CD8-positive, alpha-beta T cell (primary cell): ENCODE measurements at places on chromosomes 5 and 9.
A peak's percentile ranks its signal among the peaks of the same experiment; 100 is the strongest.

- no peak for DNase-seq
Measured at GRCh38 chr9:105024529-105024928, 96.6 kb upstream of the ABCA1 start.

DNA sequence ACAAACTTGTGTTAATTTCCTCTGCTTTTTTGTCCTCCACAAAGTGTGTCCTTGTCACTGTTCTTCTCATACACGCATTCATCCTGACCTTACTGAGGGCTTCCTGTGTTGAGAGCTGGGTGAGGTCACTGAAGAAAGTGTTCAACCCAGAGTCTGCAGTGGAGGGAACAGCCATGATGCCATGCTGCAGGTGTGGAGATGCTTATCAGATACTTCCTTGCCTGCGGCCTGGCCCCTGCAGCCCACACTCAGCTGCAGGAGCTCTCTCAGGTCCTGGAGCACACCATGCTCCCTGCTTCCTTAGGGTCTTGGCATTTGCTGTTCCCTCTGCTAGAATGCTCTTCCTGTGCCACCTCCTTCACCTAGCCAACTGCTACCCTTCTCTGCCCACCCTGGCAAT, 108.1 kb upstream of the SPRY4 start:
- DNase-seq, result peak; percentile 52

- DNase-seq, result no peak
Measured at GRCh38 chr9:76646249-76646648, 118.0 kb upstream of the PCA3 start.

GRCh38 chr5:140345919-140346347, 470 bp downstream of the HBEGF start:
- no peak for DNase-seq

DNA sequence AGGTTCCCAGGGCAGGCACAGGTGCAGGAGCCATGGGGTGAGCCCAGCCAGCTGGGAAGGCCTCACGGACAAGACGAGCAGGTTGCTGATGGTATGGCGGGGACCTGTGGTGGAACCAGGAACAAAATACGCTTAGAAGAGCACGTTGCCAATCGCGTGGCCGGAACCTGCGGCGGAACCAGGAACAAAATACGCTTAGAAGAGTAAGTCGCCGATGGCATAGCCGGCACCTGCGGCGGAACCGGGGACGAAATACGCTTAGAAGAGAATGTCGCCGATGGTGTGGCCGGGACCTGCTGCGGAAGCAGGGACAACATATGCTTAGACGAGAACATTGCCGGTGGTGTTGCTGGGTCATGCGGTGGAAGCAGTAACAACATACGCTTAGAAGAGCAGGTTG, 23.5 kb upstream of the SPATA31E1 start:
- DNase-seq, result no peak

DNA sequence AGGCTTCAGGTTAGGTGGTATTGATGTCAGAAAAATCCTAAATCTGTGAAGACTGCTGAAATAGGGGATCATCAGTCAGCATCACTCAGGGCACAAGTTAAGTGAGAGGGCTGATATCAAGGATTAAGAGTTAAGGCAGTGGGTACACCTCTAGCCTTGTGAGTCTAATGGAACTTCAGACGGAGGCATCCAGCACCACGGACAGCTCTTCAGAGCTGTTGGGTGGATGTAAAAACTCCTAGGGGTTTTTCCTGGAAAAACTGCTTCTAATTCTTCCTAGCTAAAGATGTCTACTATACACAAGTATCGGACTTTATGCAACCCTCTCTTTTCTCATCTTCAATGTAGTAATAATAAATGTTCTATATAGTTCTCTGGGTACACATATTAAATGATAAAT, 165.9 kb downstream of the SH3GL2 start:
- DNase-seq, result no peak

- DNase-seq, result no peak
Measured at GRCh38 chr9:12846035-12846434, 71.2 kb downstream of the LURAP1L start.

GRCh38 chr5:56012281-56012963, 17.7 kb upstream of the IL6ST start:
- DNase-seq, result peak; percentile 9

DNA sequence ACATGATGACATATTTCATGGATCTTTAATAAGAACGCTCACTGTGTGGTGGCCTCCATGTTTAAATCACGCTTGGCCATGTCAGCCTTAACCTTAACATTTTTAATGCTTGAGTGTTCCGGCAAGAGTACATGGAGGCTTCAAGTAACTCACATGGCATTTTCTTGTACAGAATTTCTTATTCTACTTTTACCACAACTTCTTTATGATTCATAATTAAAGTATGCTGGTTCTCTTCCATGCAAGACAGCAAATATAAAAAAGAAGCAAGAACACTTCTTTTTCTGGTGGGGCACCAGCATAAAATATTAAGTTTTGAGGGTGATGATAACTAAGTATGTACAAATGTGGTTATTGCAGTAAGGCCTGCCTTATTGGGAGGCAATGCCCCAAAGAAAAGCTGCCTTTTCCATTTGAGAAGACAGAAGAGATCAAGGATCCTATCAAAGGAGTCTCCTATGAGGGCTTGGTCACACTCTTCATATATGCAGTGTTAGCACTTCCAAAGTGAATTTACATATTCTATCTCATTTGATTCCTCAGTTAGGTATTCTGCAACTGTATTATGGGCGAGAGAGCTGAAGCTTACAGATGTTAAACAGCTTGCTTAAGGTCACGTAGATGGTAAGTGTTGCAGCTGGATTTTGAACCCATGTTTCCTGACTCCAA, 382.7 kb upstream of the MEF2C start:
- no peak for DNase-seq

DNA sequence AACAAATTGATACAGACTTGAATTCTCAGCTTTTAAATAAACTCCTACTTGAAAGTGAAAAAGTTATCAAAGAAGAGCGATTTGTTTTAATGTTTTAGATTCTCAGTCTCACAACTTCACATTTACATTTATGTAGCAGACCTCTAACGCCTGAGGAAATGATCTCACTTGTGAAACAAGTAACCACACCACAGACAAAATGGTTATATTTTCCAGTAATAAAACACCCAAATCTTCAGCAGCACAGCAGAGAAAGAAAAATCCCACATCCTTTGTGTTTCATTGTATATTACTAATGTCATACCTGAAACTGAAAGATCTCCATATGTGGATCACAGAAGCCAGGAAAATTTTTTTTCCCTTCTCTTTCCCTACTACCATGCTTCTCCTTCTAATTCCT, 29.8 kb upstream of the GZMA start:
- DNase-seq, result peak; percentile 75

DNA sequence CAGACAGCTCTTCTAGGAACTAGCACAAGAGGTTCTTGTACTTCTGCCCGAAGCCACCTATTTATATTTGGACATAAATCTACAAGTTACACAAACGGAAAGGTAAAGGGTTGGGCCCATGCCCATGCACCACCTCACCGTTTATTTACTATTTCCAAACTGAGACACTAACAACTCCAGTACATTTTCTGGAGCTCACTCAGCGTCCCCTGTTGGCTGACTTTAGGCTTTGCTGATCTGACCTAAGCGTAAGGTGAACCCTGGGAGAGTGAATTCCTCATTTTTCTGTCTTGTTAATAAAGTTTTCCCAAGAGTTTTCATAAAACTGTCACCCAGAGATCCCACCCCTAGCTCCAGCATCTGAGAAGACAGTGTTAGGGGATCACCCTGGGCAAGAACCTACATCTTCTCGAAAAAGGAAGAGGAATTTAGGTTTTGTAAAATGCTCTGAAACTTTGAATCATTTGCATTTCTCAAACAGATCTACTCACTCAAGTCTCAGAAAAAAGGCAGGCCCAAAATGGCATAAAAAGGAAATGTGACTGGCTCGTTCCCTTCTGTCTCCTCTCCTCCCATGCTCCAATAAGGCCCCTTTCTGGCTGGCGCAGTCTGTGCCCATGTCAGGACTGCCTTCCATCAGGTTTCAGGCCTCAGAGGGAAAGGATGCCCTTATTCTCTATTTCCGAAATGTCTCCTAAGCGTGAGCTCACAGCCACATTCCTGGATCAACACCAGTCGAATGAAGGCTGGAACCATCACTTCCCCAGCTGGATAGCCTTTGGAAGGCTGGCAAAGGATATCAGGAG, 201.3 kb downstream of the FANCC start:
- no peak for DNase-seq

- DNase-seq, result no peak
Measured at GRCh38 chr9:82334286-82334685, 345.7 kb downstream of the SPATA31D1 start.

DNA sequence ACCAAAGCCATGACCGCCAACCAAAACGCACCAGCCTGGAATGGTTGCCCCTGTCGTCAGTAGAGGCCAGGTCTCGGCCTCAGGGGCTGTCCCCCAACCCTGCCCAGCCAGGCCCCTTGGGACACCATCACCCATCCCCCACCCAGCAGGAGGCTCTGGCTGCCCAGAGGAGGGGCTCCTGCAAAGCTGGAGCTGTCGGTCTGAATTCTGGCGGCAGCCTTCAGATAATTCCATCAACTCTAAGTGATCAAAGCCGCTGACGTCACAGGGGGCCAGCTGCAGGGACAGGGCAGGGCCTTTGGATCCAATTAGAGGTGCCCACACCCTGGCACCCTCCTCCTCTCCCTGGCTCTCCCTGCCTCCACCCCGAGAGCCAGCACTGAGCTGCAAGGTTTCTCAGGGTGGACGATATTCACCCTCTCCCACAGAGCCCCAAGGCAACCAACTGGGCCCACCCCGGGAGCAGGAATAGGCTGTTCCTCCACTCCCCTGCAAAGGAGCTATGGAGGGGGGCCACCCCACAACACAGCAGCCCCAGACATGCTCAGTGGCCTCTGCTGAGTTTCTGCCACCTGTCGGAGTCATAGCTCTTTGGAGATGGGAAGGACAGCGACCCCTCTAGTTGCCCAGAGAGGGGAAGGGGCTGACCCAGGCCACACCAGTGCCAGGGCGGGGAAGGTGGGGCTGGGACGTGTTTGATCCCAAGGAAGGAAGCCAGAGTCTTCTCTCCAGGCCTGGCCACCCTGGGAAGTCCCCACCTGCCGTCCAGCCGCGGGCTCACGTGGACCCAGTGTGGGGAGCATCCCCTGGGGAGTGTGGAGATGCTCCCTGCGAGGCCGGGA, 78.4 kb downstream of the NTNG2 start:
- DNase-seq, result no peak

GRCh38 chr9:133813749-133814585, 75.8 kb upstream of the SARDH start:
- DNase-seq, result no peak

DNA sequence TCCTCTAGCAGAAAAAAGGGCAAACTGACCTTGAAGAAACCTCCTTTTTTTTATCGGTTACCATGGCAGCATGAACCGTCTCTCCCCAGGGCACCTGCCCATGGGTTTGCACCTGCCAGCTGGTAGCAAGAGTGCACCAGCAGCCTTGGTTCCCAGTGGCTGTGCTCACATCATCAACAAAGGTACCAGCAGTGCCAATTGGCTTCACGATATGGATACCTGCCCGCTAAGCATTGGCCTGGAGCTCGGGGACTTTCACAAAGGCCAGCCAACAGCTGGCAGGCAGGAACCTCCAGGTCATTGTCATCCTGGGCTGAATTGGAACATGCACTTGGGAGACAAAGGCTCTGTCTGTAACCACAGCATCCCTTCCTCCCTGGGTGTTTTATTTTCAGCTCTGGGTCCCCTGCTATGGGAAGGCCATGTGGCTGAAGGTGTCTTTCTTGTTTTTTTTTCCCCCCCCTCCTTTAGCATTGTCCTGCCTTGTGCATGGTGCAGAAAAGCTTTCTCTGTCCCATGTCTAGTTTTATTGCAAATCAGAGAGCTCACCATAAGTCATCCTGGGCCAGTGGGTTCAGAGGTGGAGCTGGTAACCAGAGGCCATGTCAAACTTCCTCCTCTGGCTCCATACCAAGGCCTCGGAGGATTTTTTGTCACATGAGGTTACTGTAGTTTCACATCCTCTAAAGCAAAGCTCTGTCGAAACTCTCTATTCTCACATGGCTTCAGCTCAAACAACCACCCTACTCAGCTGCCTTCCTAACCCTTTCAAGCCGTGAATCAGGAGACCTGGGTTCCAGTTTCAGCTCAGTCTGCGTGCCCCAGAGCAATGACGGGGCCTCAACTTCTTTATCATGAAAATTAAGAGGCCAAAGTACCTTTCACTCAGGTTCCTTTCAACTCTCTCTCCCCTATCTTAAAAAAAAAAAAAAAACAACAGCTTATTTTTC, 145.5 kb upstream of the MAP3K1 start:
- no peak for DNase-seq

DNA sequence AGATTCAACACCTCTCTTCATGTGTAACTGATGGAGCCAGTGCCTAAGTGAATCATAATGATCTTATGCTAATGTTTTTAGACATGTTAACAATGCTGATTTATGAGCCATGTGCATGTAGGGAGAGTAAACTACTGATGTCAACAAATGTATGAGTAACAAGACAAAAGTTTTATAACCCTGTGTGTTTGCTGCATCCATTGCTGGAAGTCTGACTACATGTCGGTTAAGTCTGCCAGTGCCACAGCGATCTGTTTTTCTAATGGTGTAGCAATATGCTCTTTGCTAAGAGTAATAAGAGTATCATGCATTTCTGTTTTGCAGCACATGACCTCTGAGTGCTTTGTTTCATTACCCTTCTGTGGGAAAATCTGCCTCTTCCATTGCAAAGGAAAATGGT, 26.4 kb upstream of the TMOD1 start:
- DNase-seq, result no peak

DNA sequence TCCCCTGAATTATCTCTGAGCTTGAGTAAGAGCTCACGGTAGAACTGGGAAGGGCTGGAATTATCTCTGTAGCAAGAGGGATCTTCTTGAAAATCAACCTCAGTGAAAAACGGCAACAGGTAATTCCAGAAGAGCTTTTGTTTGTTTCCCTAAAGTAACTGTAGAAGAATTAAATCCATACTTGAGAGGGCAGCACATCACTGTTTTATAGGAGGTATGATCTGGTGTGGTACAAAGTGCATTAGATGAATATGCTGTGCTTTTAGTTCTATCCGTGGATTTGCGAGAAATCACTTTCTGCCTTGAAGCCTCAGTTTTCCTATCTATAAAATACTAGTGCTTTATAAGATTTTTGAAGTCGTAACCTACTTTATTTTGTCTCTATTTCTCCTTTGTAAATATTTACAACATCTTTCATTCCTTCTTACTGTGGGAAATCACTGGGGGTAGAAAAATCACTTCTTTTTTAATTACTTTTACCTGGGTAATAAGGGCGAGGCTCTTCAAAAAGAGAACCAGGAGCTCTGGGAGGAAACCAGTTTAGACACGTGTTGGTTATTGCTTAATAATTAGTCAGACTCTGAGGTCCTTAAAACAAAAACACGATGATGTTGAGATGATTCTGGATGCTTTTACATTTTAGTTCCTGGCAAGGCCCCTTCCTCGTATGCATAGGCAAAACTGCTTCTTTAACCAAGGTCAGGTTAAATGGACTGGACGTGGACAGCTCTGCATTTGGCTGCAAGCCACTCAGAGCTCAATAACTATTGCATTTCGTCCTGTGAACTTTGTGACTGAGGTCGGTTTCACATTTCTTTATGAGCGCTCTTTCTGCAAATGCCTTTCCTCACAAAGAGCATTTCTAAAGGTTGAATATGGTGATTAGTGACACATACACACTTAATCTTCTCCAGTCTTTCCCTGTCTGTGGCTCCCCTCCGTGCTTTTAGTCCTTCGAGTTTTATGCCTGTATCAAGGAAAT, 376.1 kb downstream of the BRINP1 start:
- DNase-seq, result no peak
